ENCODE measurements at places on chromosomes 4 and X.

DNA sequence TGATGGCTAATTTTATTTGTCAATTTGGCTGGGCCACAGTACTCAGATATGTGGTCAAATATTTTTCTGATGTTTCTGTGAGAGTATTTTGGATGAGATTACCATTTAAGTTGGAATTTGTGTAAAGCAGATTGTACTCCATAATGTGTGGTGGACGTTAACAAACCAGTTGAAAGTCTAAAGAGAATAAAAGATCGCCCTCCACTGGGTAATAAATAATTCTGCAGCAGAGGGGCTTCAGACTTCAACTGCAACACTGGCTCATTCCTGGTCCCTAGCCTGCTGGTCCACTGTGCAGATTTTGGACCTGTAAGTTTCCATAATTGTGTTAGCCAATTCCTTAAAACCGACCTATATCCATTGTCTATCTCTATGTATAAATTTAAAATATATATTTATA, 540.3 kb downstream of the PCDH18 start:
- no peak for DNase-seq

GRCh38 chr4:91636083-91636482, 667.7 kb upstream of the GRID2 start:
- DNase-seq: no peak

DNA sequence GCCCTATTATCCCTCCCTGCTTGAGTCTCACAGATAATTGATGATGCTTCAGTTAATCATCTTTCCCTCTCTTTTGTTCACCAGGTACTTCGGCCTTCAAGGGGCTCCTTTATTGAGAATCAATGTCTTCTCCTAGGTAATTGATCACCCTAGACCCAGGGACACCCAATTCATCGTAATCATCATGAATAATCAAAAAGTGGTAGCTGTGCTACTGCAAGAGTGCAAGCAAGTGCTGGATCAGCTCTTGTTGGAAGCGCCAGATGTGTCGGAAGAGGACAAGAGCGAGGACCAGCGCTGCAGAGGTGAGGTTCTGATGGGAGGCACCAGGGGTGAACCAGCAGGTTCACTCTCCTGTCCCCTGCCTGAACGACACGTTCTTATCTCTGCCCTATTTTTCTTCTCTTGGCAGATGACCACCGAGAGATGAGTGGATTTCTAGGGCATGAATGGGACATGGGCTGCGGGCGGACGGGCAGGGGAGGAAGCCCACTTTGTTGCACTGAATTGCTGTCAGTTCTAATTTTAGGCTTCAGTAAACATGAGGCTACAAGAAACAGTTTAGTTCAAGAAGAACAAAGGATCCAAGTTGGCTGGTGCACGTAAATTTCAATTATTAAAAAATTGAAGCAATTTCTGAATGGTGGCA, 80.5 kb downstream of the ALPK1 start:
- DNase-seq: no peak

- no peak for DNase-seq
These were observed 44.7 kb upstream of the ELF2 start for GRCh38 chr4:139221687-139222086.

DNA sequence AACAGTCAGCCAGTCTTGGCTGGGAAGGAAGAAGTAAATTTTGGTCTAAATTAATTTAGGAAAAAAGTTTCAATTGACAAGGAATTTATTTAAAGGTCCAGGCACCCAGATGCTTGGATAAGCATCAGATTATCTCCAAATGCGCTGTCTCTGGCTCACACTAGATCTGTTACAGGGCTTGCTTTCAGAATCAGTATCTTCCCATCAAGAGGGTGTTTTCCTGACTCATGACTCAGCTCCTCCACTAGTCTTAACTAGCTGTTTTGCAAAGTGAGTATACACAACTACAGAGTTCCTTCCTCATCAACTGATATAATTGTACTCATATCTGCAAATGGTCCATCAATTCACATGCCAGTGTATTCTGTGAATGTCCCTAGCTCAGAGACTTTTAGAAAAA, 482.1 kb upstream of the CPEB2 start:
- no peak for DNase-seq

DNA sequence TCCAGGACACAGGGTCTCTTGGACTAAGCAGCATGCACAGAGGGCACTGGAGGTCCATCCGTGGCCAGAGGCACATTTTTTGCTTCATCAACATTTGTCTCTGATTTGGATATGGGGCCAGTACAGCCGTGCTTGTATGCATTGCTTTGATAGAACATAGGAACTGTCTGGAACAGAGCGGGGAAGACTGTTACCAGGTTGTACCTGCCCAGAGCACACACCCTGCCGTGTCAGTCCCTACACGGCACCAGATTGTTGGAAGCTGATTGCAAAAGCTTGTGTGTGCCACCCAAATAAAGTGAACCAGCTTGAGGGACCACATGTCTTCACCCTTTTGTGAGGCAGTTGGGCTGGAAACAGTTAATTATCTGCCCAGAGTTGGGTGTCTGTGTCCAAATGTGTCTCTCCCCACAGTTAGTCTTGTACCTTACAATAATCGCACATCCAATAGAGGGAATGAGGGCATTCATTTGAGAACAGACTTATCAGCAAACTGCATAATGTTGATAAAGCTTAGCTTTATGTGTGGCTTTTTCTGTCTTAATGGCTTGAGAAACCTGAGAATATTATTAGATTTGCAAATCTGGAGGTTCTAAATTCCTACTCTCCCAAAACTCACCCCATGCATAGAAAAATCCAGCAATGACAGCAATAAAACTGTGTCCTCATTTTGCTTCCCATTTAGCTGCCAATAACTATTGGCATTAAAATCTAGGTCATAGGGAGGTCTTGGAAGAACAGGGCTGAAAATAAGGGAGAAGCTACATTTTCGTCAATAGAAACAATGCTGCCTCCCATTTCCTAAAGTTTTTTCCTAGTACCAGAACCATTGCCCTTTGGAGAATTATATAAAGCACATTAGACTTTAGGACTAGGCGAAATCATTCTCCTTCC, 21.2 kb downstream of the KLF3 start:
- no peak for DNase-seq

DNA sequence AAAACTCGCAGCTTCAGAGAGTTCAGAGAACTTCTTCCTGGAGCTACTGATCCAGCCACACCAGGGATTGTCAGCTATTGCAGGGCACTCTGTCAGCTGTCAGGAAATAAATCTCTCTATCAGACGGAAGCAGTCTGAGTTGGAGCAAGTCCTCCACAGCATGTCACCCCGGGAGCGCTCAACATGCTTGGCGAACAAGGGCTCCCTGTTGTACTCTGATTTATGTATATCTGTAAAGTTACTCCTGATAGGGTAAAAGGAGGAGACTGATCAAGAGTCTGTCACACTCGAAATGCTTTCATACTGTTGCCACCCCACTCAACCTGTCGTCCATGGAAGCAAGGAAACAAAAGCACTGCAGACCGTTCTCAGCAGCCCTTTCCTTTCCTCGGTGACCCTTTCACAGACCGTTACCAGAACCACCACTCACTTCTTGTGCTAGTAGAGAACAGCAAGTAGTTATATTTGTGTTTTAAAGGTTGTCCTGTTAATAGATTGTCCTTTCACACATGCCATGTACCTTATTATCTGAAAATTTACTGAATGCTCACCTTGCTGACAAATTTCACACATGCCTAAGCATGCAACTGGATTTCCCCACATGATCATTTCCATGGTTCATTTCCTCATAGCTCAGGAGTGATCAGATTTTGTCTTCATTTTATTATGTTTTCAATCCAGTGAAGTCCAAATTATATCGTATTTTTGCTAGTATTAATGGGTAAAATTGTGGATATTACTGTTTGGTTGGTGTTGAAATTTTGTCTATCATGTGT, 2108.9 kb upstream of the TENM3 start:
- no peak for DNase-seq

DNA sequence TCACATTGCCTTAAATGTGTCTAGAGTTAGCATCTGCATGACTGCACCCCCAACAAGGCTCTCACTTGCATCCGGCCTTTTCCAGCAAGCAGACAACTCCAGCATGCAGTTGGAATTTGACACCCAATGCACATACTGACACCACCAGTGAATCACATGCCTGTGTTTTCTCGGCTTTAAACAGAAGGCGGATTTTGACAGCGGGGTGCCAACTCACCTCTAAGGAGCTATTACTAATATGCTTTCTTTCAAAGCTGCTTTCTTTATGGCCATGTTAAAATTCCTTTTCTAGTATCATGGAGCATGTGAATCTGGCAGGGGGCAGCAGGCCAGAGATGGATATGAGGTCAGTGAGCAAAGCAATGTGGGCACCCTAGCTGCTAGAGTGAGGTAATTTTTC, 78.0 kb upstream of the CLNK start:
- no peak for DNase-seq

DNA sequence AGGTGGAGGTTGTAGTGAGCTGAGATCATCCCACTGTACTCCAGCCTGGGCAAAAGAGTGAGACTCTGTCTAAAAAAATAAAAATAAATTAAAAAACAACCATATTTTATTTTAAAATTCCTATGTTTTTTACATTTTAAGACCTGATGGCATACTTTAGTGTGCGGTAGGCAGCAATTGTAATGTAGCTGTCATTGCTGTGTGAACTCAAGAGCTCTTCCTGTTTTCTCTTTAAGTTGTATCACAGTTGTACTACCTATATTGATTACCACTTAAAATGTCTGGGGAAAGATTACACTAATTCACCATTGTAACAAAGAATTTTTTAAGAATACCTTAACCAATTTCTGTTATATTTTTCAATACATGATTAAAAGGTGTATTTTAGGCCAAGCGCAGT, 27.3 kb downstream of the ABCE1 start:
- DNase-seq: no peak

DNA sequence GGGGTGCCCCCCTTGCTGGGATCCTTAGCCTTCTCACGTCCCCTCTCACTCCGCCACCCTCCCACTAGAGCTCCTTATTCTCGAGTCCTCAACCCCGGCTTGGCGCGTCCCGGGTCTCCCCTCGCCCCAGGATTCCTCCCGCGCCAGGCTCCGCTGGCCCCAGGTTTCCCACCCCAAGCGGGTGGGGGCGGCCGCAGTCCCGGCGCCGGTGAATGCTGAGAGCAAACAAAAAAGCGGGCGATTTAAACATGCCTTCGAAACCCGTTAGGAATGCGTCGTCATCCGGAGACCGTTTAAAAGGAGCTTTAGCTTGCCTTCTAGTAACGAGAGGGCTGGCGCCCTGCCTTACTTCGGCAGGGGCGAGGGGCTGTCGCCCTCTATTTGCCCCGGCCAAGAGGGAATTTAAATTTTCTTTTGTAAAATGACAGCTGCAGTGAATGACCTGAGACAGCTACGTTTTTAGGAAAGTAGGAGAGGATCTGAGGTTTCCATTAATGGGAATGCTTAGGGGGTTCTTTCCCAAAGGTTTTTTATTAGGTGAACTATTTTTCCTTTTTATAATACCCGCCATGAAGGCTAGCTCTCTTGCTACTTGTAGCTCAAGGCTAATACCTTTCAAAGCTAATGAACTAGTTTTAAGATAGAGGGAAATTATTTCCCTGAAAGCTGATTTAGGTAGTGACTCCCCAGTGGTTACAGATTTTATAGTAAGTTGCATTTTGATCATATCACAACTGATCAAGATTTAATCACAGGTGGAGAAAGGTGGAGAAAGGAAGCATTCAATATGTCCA, 3.1 kb downstream of the JADE1 start:
- no peak for DNase-seq

GRCh38 chr4:182843808-182844325, 73.3 kb downstream of the DCTD start:
- DNase-seq: no peak

- no peak for DNase-seq
These were observed 98.8 kb upstream of the NDP start for GRCh38 chrX:44071847-44072551.

DNA sequence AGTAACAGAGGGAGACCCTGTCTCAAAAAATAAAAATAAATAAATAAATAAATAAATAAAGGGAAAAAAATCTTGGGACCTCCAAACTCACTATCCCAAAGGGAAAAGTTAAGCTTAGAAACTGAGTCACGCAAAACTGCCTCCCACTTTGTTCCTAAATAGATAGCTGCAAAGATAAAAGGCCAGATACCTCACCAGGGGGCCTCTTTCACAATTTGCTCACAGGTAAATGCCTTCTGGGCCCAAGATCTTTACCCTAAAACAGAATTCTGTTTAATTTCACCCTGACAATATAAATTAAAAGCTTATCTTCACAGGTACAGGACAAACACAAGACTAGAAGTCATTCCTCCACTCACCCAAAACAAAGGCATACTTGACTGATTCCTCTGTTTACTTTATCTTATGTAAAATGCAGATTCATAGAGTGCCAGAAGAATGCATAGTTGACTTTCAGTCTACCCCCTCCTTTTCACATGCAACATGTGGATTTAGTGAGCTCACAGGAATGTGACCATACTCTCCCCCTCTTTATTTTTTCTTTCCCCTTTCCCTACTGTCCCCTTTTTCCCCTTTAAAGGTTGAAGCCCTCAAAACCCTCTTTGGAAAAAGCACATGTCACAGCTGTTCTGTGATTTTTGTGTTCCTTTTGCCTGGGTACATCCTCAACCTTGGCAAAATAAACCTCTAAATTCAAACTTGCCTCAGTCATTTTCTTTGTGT, 23.4 kb downstream of the ELF2 start:
- DNase-seq: no peak

- peak; percentile 32 for DNase-seq
These were observed 28.6 kb downstream of the SCLT1 start for GRCh38 chr4:129064717-129065116.

DNA sequence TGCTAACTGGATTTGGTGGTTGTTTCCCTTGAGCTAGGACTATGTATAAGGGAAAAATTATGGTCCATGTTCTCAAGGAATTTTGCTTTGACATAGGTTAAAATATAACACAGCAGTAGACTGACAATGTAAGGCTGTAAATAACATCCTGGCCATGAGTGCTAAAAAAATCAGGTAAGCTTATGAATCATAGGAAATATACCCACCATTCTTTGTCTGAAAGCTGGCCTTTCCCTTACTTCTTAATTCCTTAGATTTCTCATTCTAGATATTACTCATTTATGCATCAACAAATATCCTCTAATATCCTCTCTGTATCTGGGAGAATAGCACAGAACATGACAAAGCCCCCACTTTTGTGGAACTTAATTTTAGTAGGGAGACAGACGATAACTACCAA, 6.8 kb upstream of the CHRNA9 start:
- no peak for DNase-seq

GRCh38 chr4:173537613-173538147, 7.7 kb upstream of the HAND2 start:
- DNase-seq: no peak

DNA sequence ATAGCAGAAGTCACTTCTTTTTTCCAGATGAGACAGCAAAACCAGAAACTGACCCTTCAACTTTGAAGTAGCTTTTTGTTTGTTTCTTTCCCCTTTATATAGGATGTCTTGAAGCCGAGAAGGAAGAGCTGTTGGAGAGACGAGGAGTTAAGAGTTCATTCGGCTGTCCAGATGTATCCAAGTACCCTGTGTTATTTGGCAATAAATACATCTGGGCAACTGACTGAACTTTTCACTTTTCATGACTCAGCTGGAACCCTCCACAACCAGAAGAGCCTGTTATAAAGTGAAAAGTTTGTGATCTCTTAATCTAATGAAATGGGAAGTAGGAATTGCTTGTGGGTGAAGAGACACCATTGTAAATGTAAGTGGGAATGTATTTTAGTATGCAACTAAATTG, 131.2 kb downstream of the HTR2C start:
- no peak for DNase-seq
